ENCODE measurements at places on chromosomes 1 and 21. TPM values are rescaled to one million over a fixed set of nuclear protein-coding genes. Genes with fewer than 3 reads are reported as not detected.
A peak's percentile ranks its signal among the peaks of the same experiment; 100 is the strongest.

GRCh38 chr1:18010945-18011344 lies 96.7 kb upstream of the IGSF21 start:
- peak; percentile 2 for DNase-seq

DNA sequence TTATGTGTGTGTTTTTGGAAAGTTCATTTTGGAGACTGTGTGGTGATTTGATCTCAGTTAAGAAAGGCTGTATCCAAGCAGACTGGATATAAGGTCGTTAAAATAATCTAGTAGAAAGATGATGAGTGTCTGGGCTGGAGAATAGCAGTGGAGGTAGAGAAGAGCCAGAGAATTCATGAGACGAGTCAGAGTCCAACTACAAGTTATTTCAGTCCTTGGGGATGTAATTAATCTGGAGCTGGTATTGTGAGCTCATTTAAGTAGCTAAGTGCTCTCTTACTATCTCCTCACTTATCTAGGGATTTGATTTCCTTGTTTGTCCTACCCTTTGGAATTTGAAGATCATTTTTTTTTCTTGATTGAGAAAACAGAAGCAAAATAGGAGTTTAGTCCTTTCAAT lies 1219.0 kb upstream of the ADGRL4 start:
- DNase-seq = no peak

DNA sequence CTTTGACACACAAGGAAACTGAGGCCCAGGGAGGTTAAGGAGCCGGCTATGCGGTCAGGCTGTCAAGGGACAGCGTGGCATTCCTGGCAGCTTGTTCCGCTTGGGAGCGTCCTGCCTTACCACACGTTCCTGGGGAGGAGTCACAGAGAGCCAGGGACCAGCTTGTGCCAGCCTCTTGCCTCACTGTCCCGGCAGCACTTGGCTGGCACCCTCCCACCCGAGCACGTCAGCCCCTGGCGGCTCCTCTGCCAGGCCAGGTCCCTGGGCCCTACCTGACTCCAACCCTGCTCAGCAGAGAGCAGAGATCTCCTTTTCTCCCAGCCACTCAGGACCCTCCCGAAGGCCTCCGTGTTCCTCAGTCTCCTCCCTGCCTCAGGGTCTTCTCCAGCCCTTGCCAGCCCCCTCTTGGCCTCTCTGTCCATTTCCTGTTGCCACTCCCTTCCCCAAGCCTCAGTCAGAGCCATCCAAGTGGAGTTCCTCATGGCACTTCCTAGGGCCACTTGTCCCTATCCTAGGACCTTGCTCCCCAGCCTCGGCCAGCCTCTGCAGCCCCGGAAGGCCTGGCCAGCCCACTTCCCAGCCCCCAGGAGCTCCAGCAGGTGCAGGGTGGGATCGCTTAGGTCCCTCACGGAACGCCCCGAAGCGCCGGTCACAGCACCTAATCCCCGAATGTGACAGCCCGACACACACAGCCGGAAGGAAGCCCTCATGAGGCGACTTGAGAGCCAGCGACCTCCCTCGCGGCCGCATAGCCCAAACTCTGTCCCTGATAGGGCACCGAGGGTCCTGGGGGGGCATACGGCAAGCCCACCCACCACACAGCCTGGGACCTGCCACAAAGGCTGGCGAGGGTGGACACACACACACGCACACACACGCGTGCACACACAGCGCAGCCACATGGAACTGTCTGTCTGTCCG lies 130.3 kb downstream of the CASZ1 start:
- DNase-seq = no peak

DNA sequence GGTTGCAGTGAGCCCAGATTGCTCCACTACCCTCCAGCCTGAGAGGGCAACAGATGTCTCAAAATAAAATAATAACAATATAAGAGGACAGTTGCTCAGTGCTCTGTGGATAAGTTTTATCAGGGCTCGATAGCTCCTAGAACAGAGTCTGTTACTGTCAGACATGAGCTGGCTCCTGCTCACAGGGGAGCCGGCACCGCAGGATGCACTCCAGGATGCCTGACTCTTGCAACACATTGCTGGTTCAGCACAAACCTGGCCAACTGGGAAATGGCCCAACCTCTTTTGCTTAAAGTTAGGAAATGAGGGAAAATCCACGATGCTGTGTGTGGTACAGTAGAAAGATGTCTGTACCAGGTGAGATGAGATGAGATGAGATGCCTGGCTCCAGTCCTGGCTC lies 5.8 kb upstream of the CTSE start:
- no peak for DNase-seq

DNA sequence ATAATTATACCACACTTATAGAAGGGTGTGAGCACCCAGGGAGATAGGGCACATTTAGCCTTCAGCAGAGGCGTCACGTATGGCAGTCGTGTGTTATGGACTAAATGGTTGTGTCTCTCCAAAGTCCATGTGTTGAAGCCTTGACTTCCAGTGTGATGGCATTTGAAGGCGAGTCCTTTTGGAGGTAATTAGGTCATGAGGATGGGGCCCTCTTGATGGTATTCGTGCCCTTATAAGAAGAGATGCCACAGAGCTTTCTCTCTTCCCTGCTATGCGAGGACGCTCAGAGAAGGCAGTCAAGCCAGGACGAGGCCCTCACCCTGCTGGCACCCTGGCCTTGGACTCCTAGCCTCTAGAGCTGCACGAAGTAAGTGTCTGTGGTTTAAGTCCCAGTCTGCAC lies 375.0 kb upstream of the C1orf174 start:
- no peak for DNase-seq

GRCh38 chr1:230197644-230198567 lies 130.9 kb downstream of the GALNT2 start:
- no peak for DNase-seq

- DNase-seq = no peak
Measured at GRCh38 chr1:176379626-176380339, 83.2 kb upstream of the PAPPA2 start.

DNA sequence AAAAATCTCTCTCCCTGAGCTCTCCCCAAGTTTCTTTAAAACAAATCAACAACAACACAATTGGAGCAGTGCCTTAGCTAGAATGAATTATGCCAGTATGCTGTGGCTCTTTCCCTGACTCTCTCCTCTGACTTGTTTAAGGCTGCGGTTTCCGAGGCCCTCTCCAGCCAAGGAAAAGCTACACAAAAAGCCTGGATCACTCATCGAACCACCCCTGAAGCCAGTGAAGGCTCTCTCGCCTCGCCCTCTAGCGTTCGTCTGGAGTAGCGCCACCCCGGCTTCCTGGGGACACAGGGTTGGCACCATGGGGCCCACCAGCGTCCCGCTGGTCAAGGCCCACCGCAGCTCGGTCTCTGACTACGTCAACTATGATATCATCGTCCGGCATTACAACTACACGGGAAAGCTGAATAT lies 1.9 kb downstream of the S1PR1 start:
- peak; percentile 72 for DNase-seq

DNA sequence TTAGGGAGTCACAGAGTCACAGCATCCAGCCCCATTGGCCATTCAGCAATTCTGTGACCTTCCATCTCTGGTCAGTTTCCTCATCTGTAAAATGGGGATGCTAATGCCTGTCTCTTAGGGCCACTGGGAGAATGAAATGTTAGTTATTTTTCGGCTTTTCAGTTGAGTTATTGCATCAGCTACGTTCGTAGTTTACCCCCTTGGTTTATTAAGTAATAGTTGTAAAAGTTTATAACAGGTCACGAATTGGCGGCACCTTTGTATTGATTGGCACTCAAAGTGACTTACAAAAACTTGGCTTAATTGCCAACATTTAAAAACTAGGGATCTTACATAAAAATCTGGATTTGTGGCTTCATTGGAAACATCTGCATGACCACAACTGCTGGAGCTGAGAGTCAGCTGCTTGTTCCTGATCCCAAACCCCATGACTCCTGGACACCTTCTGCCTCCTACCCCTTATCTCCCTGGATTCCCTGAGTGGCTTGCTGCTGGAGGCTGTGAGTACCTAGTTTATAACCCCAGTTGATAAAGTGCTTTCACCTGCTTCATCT lies 23.0 kb upstream of the SLC1A7 start:
- DNase-seq = no peak

- DNase-seq = peak; percentile 10
Measured at GRCh38 chr1:220748936-220749335, 814 bp downstream of the MTARC2 start.

DNA sequence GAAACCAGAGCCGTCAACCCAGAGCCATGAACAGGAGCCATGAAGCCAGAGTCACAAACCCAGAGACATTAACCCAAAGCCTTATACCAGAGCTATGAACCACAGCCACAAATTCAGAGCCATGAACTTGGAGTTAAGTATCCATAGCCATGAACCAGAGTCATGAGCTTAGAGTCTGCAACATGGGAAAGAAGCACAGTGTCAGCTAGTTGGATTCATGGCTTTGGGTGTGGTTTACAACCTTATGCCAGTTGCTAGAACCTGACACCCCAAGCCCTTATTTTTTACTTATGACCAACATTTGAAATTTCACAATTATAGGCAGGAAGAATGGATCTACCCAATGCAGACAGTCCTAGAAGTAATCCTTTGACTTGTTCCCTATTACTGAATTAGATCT lies 128.9 kb upstream of the FAM78B start:
- DNase-seq = no peak

DNA sequence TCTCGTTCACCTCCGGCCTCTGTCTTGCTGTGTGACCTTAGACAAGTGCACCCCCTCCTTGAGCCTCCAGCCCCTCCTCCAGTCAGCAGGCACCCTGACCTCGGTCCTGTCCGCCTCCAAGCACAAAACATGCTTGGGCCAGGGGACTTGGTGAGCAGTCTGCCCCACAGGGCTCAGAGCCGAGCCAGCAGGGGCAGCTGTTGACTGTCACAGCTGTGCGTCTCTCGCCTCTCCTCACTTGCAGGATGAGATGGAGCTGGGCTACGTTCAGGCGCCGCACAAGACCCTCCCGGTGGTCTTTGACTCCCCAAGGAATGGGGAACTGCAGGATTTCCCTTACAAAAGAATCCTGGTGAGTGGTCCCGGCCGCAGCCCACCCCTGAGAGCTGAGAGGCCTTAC lies 24.2 kb downstream of the PADI3 start:
- DNase-seq = no peak

DNA sequence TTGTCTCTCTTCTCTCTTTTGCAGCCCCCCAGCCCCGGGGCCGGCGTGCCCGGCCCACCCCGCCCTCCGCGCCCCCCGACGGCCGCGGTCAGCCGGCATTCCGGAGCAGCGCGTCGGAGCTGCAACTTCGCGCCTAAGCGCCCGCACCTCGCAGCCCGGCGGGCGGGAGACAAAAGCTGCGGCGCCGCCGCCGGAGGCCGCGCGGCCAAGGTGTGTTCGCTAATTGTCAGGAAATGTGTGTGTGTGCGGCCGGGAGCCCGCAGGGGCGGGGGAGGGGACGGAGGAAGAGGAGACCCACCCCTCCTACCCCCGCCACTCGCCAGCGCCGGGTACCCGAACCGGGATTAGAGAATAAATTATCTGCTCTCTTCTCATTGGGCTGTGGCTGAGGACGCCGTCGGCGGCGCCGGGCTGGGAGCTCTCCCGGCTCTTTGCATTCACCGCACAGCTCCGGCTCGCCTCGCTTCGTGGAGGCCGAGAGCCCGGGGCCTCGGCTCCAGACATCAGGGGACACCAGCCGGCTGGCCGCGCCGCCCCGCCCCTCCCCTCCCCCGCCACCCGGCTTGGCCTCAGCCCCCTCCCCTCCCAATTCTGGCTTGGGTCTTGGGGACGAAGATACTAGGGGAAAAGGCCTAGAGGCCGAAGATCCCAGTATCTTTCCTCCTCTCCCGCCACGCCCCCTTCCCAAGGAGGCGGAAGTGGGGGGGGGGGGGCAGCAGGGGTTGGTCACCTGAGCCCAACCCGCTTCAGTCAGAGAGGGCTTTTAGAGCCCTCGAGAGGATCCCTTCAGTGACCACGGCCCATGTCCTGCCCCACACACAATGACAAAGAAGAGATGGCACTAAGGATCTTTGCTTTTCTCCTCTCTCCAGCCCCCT lies 1.3 kb upstream of the BLACAT1 start:
- no peak for DNase-seq

DNA sequence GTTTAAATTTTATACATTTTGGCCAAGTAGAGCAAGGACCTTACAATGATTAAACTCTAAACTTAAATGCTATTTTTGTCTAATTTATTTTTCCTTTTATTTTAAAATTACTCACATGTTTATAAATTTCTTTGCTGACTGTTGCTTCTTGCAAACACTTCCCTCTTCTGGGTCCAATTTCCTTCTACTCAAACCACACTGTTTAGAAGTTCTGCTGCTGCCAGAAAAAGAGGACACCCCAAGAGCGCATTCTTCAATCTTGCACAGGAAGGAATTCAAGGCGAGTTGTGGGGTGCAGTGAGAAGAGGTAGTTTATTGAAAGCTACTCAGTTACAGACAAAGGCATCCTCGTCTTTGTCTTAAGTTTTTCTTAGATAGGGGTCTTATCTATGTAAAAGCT lies 88.5 kb upstream of the NEK7 start:
- DNase-seq = no peak

DNA sequence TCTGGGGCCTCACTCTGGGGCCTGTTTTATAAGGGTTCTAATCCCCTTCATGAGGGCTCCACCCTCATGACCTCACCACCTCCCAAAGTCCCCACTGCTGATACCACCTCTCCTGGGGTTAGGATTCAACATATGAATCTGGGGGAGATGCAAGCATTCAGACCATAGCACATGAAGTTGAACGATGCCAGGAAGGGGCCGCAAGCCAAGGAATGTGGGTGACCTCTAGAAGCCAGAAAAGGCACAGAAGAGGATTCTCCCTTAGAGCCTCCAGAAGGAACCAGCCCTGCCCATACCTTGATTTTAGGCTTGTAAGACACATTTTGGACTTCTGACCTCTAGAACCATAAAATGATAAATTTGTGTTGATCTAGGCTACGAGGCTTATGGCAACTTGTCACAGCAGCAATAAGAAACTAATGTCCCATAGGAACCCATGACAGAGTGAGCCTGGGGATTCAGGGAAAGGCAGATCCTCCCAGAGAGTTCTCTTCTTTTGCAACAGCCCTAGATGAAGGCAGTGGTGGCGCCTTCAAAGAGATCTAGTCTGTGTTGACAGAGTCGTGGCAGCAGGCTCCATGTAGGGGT lies 27.9 kb downstream of the TRIM67 start:
- DNase-seq = no peak

GRCh38 chr1:93829061-93829460 lies 49.9 kb downstream of the DNTTIP2 start:
- no peak for DNase-seq

DNA sequence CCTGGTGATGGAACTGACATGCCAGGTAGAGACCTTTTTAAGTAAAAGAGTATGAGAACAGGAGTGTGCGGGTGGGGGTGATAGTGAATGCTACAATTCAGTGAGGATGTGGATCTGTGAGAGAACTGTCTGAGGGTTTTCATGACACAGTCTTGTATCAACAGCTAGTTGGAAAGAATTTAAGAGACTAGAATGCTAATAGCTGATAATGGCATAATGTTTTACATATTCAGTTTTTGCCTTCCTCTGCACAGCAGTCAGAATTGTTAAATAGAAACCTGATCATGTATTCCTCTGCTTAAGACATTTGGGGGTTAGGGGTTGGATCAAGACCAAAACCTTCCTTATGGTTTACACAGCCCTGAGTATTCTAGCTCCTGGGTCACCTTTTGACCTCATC lies 152.8 kb upstream of the ZRANB2 start:
- DNase-seq = no peak

- no peak for DNase-seq
Measured at GRCh38 chr1:6350416-6351088, 43.0 kb downstream of the ACOT7 start.

GRCh38 chr1:24765308-24765988 lies 20.2 kb downstream of the CLIC4 start:
- no peak for DNase-seq

The COL6A2 gene
- polyA plus RNA-seq = 430 TPM

The PLD5 gene
- polyA plus RNA-seq = 1.1 TPM

The TCHH gene
- polyA plus RNA-seq = 0.04 TPM

The EPHX1 gene
- polyA plus RNA-seq = 24.6 TPM

The KCNJ15 gene
- polyA plus RNA-seq = 1.3 TPM

The RBP7 gene
- polyA plus RNA-seq = 5.4 TPM

The PPM1J gene
- polyA plus RNA-seq = not detected

Measured in muscle of arm (tissue), 14 donors.